Amygdala (tissue), 56 donors: ENCODE measurements at places on chromosomes 3 and 15.

DNA sequence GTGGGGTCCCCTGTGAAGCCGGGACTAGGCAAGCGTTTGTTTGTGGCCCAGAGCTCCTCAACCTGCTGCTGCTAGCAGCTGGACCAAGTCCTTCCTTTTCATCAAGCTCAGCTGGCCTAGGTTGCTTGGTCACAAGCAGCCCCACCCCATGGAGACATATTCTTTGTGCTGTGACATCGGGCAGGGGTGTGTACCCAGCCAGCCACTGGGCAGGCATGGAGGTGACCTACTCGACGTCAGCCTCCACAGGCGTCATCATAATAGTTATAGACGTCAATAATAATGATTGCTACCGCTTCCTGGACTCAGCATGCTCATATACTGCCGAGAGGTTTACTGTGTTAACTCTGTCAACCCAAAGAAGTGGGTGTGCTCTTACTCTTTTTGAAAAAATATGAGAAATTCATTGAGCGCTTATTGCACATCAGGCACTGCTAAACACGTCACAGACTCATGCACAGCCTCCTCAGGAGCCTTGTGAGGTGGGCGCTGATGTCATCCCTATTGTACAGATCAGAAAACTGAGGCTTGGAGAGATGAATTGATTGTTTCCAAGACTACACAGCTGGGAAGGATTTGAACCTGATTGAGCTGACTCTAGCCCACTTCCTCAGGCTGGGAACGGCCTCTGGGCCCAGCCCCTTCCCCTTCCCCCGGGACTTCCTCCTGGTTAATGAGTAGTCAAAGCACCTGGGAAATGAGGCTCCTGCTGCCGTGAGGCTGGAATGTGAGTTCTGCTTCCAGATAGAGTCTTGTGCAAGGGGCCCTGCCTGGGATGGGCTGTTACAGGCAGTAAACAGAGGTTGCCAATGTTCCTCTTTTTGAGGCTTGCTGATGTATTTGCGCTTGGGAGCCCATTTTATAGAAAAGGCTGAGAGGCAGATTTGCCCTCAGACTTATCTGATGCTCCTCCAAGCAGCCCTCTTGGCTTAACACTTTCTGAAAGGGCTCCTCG lies 16.2 kb downstream of the SLC6A6 start:
- DNase-seq, result no peak

DNA sequence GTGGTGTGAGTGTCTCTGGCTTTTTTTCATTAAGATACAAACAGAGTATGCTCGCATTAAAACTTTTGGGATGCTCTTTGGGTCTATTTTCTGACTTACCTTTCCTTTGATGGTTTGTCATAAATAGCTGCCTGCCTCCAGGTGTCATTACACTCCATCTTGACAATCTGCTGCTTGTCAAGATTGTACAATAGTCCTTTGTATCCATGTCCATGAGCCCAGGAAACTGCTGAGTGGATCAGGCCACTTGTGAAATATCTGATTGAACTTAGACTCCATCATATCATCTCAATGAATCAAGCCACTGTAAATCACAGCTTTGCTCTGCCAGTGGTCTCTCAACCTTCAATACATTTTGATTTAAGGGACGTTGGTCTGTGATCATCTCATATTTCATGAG lies 135.2 kb downstream of the ECT2 start:
- DNase-seq, result no peak

DNA sequence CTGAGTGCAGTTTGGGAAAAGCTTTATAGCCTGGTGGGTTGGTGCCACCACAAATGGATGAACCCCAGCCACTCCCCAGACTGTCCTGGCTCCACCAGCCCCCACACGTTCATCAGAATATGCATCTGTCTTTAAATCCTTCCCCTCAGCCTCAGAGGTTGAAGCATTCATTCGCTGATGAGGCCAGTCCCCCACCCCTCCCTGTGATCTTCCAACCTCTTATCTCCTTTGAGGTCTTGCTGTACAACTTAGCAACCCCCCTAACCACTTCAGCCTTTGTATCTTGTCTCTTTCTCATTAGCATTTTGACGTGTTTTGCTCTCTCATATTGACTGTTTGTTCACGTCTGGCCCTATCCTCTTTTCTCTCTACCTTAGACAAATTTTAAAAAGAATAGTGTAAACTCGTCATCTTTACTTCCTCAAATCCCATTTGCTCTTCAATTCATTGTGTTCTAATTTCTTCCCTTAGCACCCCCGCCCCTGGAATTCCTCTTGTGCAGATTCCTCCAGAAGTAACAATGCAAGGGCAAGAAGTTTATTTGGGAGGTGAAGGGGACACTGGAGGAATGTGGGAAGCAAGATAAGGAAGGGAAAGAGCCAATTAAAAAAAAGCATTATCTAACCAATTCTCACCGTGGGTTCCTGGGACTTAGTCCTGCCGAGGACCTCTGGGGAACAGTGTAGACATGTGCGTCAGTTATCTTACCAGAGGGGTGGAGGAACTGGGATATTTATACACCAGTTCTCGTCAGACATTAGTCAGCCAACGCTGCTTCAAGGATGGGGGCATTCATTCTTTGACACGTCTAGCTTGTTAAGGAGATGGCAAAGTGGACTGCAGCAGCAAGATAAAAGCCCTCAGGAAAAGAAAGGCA lies 38.6 kb downstream of the MOBP start:
- DNase-seq, result no peak

DNA sequence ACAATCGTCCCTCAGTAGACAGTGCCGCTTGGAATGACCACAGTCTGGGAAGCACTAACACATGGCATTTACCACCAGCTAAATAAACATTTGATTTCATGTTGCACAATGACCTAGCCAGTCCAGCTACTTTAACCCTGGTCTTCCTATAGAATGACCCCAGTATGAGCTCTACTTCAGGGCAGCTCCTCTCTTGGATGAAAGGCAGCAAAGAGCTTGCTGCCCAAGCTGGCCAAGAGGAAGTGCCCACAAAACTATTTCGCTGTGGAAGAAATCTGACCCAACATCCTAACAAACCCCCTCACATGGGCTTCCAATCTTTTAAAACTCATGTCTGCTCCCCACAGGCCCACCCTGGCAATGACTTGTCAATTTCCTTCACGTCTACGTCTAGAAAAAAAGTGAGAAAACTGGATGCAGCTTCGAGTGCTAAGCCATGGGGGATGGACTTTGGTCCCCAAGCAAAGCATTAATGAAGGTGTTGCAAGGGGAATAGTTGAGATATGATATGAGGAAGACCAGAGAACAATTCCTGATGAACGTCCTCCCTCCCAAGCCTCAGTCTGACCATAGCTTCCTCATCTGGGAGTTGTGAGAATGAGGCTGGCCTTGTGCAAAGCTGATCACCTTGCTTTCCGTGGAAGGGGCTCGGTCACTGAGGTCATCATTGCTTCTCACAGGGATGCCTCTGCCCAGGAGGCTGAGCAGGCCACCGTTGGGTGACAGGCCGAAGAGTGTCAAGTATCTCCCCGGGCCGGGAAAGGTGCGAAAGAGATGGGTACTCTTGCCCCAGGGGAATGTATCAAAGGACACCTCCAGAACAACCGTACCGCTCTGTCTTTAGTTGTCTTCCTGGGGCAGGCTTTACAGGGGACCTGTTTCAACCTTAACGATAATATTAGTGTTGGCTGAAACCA lies 964 bp downstream of the SLC25A20 start:
- DNase-seq, result no peak

GRCh38 chr15:51935466-51936104 lies 36.0 kb downstream of the LEO1 start:
- no peak for DNase-seq

DNA sequence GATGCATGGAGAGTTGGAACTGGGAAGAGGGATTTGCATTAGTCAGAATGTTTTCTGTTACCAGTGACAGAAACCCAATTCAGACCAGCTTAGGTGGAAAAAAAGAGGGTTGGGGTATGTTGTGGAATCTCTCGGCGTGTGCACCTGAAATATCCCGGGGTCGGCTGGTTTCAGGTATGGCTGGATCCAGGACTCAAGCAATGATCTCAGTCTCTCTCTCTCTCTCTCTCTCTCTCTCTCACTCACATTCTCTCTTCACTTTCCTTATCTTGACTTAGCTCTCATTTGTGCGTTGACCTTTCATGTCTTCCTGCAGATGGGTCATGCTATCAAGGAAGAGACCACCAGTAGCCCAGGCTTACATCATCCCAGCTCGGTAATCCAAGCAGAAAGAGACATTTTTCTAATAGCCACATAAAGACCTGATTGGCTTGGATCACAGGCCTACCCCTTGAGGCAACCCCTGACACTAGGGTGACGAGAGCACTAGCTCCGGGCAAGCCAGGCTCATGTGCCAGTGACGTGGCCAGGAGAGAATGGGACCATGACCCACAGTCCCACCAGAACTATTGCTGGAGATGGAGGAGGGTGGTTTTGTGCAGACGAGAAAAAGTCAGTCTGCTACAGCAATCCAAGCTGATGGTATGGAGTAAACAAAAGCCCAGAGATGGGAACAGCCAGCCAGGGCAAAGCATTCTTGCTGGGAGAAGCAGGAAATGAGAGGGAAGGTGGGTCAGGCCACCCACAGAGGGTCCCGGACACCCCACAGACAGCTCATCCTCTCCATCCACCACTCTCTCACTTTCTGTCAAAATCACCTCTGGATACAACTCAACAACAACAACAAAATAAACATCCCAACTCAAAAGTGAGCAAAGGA lies 91.7 kb downstream of the CHSY1 start:
- no peak for DNase-seq

DNA sequence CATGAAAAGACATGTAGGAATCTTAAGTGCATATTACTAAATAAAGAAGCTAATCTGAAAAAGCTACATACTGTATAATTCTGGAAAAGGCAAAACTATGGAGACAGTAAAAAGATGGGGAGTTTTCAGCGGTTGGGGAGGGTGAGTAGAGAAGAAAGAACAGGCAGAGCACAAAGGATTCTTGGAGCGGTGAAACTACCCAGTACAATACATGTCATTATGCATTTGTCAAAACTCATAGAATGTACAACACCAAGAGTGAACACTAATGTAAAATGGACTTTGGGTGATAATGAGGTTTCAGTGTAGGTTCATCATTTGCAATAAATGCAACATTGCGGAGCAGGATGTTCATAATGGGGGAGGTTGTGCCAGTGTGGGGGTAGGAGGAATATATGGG lies 45.5 kb upstream of the CMSS1 start:
- DNase-seq, result no peak

DNA sequence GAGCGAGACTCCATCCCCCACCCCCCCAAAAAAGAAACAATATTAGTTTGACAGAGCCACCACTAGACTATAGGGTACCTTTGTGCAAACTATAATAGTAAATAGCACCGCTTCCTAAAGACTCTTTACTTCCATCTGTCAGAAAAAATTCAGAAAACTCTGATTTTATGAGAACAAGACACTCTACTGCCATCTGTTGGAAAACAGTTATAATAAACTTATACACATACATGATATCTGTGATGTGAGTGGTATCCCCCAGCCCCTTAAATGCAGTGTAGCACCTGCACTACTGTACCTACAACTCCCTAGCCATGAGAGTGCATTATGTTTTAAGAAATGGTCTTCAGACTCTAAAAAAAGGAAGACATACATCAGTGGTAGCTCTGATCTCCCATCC lies 47.1 kb upstream of the CTDSPL start:
- no peak for DNase-seq

GRCh38 chr15:67385971-67386370 lies 131.4 kb downstream of the IQCH start:
- no peak for DNase-seq

DNA sequence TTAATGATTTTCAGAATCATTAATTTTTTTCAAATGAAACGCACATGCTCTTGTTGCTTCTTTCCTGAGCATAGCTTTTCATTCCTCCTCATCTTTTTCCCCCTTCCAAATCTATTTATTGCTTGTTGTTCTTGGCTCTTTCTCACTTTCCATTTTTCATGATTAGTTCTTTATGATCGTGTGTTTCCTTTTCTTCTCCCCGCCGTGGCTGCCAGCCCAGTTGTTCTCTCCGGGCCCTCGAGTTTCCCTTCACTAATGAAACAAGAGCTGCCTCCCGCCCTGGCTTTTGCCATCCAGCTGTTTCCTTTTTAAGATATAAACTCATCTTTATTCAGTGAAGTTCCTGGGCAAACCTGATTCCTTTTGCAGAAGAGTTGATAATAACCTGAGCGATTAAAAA lies 170.2 kb upstream of the NR2F2 start:
- no peak for DNase-seq

- DNase-seq, result no peak
These were observed 18.6 kb downstream of the MESP2 start for GRCh38 chr15:89794627-89795241.

- DNase-seq, result no peak
These were observed 26.9 kb upstream of the TMOD3 start for GRCh38 chr15:51802593-51802992.

DNA sequence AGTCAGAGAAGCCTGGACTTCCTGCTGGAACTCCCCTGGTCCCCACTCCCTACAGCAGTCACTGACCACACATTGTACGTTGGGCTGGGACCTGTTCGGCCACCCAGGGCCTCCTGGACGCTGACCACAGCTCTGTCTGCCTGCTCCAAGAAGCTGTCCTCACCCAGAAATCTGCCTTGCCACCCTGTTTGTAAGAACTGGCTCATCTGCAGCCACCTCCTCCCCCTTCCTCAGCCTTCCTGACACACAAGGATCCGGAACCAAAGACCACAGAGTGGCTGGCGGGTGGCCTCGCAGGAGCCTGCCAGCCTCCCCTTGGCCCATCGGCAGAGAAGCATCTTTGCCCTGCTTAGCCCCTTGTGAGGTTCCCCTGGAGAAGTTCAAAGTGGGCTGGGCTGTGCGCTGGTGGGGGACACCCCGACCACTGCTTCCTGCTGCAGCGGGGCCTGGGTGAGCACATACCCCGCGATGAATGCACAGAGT lies 91.9 kb downstream of the PCSK6 start:
- DNase-seq, result no peak

GRCh38 chr3:47732143-47732542 lies 49.5 kb downstream of the SMARCC1 start:
- no peak for DNase-seq

- no peak for DNase-seq
These were observed 857 bp downstream of the AEN start for GRCh38 chr15:88621789-88622604.

DNA sequence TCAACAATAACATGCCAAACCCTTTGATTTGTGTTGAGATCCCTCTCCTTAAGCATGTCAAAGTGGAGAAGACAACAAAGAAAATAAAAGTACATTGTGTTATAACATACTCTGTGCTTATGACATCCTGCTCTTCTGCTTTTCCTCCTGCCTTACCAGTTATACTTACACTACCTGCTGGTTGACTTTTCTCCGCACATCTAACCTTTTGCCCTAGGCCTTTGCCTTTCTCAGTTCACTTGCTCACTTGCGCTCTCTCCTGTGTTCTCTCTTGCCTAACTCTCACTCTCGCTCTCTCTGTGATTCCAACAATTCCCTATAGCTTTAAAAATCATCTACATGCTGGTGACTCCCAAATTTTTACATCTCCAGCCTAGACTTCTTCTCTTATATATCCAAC lies 5.7 kb downstream of the DNAH12 start:
- no peak for DNase-seq
